ENCODE measurements at places on chromosomes 11 and 22.

DNA sequence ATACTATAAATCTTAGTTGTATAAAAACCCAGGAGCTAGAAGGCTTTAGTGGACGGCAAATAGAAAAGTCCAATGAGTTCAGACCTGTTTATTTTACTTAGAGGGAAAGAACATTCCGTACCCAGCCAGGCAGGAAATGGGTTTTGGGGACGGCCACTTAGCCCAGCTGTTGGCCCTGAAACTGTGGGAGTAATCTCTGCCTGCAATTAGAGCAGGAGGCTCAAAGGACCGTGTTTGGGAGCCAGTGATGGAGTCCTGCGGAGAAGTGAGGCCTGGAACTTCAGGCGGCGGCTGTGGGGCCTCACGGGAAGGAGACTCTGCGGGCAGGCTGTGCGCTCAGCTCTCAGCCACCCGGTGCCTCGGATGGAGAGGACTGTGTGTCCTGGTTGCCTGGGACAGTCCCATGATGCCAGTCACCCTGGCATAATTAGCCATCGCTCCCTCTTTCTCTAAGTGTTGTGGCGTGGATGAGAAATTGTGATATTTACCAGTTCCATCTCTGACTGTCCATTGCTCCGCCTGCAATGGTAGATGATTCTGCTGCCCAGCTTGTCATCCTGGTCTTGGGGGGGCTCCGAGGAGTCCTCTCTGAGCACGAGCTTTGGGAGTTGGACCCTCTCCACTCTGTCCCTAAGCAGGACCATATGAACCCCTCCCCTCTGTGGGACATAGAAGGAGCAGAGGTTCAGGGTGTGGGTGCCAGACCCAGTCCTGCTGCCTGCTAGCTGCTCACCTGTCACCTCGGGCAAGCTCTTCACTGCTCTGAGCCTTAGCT is 530.3 kb downstream of the TBC1D22A start:
- DNase-seq, result no peak

DNA sequence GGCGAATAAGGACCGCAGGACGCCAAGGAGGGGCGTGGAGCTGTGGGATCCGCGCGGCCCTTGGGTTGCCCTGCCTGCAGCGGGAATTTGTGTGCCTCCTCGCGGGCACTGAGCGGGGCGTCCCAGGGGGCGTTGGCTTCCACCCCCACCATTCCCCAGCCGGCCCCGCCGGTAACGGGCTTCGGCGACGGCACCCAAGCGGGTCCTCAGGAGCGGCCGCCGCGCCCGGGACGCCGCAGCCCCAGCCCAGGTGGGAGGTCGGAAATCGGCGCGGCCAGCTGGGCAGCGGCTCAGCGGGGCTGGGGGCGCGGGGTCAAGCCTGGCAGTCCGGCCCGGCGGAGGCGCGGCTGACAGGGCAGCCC is 320 bp downstream of the CLTCL1 start:
- DNase-seq, result no peak

DNA sequence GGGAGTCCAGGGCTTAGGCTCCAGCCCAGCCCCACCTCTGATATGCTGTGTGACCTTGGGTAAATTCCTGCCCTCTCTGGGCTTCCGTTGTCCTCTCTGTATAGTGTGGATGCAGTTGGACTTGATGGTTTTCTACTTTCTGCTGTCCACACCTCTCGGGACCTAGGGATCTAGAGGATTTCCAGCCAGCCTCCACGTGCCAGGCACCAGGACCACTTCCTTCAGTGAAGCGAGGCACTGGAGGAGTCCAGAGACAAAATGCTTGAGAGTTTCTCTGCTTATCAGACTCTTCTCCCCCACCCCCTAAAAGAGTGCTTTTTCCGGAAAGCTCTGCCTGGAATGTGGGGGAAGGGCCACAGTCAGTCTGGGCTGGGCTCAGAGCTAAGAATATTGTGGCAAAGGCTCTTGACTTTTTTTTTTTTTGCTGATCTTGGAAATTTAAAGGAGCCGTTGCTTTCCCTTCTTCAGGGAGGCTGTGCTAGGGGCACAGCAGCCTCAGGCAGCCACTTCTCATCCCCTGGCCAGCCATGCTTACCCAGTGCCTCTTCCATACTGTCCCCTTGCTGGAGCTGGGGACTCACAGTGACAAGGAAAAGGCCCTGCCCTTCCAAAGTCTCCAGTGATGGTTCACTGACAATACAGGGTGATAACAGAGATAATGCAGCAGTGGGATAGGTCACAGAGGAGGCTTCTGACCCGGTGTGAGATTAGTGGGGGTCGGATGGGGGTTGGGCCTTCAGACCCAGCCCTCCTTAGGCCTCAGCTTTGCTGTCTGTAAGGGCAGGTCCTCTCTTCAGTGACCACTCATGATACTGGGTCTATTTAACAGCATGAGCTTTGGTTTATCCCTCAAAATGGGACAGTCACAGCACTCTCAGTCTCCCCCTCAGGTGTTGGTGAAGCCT is 2.9 kb upstream of the SERPINH1 start:
- DNase-seq, result no peak

- no peak for DNase-seq
Observed at GRCh38 chr11:94799726-94800125, 31.6 kb downstream of the AMOTL1 start.

GRCh38 chr22:29156507-29156906 is 49.2 kb upstream of the EMID1 start:
- DNase-seq, result no peak

- no peak for DNase-seq
Observed at GRCh38 chr22:42078469-42079318, 806 bp upstream of the SMDT1 start.

DNA sequence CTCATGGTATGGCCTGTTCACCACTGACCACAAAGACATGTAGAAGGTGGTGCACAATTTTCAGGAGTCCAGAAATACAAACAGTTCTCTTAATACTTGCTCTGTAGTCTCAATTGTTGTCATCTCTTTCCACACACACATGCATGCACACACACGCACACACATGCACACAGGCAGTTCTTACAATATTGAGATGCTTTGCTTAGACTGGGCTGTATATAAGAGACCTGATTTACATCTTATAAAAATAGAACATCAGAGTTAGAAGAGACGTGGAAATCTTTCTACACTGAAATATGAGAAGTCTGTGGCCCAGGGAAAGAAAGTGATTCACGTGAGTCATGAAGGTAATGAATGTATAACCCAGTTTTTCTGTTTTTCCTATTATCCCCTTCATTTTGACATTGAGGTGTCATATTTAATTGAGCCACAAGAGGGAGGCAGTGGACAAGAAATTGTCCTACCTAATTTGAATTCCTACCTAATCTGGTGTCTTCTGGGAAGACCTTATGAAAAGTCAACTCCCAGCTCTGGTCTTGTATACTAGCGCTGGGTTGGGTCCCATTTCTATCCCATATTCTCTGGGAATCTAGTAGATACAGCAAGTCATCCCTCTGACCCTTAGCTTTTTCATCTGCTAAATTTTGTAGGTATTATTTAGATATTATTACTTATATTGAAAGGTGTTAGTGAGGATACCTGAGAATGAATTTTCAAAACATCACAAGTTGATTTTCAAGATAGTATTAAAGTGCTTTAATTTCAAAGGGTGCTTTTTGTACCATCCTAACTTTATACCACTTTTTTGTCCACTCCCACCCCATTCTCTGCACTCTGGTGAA is 14.9 kb upstream of the MS4A4A start:
- no peak for DNase-seq

GRCh38 chr11:95799546-95799945 is 9.2 kb downstream of the CEP57 start:
- no peak for DNase-seq

GRCh38 chr11:92329137-92329536 is 104.5 kb downstream of the FAT3 start:
- no peak for DNase-seq

GRCh38 chr11:79353706-79354105 is 87.1 kb downstream of the TENM4 start:
- no peak for DNase-seq

GRCh38 chr11:15161790-15162189 is 47.1 kb downstream of the INSC start:
- no peak for DNase-seq

DNA sequence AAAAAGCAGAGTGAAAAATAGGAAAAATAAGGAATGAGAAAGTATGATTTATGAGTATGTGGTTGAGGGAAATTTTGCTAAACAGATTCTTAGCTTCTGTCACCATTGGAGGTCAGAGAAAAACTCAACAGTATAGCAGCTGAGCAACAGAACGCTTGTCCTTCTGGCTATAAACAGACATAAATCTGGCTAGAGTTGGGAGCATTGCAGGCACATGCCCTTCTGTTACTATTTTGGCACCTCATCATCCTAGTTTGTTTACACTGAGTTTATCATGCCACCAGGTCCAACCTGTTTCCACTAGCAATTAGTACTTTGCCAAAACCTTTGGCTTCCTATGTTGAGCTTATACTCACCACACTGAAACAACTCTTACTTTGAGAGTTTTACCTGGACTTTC is 6.9 kb downstream of the UBE4A start:
- no peak for DNase-seq

GRCh38 chr11:36015799-36016198 is 71.9 kb downstream of the LDLRAD3 start:
- DNase-seq, result no peak

DNA sequence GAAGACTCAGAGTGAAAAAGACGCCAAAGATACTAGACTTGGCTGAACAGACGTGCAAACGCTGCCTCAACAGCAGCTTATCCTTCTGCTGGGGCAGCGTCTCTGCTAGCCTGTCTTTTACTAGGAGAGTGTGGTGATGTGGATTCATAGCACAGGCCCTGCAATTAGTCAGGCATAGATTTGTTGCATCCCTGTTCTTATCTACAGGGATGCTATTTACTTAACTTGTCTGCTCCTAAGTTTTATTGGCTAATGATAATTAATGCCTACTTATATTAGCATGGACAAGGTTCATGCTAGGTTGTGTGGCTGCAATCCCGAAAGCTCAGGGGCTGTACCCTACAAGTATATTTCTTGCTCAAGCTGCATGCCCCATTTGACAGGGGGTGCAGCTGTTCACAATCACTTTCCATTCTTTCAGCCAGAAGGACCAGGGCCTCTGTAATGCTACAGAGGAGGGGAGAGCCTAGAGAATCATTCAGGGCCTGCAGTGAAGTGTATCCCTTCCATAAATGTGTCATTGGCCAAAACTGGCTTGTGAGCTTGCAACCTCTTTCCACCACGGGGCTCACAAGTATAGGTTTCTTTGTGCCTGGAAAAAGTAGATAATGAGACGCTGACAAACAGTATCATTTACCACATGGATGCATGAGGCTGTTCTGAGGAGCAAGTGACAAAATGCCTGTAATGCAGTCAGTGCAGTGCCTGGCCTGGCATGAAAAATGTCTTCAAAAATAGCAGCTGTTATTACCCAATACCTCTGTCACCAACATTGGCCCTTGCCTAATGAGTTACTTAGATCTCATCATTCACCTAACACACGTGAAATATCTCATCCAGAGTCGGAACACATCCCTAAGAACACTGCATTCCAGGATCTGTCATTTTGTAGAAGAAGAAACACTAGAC is 685.8 kb upstream of the API5 start:
- DNase-seq, result no peak

- DNase-seq, result peak; percentile 28
Observed at GRCh38 chr22:25068707-25069106, 116.2 kb downstream of the KIAA1671 start.

GRCh38 chr11:96232132-96232531 is 110.9 kb downstream of the MAML2 start:
- no peak for DNase-seq

- DNase-seq, result no peak
Observed at GRCh38 chr11:132848336-132848735, 684.0 kb downstream of the OPCML start.

DNA sequence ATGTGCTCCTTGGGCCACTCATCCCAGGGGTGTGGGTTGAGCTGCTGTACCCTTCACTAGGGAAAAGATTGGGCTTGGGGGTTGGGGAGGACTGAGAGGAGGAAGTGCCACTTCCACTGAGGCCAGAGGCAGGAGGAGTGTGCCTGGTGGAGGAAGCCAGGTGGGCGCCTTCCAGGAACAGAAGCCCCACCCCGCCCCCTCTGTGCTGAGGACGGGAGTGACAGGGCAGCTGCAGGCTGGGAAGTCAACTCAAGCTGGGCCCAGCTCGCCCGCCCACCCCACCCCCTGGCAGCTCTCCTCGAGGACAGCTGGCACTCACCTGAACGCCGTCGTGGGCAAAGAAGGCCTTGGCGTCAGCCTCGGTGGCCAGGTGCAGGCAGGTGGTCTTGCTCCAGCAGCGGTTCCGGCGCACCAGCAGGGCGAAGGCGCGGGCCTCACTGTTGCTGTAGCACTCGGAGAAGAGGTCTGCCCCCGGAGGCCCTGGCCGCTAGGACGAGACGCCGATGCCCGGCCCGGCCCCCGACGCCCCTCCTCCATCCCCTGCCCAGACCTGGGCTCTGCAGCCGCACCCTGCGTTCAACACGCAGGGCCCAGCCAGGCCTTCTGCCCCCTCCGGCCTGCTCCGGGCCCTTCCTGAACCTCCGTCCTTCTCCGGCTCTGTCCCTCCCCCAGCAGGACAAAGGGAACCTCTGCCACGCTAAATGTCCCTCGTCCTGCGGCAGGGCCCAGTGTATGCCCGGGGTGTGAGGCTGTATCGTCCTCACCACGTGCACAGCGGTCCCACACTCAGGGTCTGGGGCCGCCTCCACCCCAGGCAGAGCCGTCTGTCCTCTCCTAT is 13.4 kb downstream of the TSSC4 start:
- no peak for DNase-seq

GRCh38 chr11:44823868-44824267 is 97.1 kb downstream of the TSPAN18 start:
- DNase-seq, result no peak

GRCh38 chr11:19576054-19576453 is 136.6 kb upstream of the NAV2 start:
- no peak for DNase-seq

- no peak for DNase-seq
Observed at GRCh38 chr11:83727251-83727650, 441.1 kb upstream of the CCDC90B start.

- no peak for DNase-seq
Observed at GRCh38 chr22:29510542-29510941, 30.5 kb downstream of the NEFH start.

DNA sequence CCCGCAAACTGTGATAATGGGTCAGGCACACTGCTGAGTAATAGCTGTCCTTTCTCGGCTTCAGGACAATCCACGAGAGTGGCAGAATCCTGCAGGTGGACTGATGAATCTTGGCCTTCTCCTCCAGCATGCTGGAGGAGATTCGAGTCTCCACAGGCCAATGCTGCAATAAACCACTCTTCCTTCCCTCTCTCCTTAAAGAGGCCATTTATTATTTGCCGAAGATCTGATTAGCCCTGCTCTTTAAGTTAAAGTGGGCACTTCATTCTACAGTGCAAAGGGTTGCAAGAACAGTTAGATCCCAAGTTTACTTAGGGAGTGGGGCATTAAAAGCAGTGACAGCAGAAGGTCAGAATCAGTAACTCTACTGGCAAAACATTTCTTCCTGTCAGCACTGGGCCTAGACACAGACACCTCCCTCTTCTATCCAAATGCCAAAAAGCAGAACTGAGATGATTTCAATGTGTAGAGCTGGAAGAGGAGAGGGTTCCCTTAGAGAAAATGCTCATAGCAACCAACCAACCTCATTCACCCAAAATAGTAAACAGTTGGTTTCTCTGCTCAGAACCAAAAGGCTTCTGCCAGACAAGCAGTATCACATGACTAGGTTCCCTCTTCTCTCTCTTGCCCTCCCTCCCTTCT is 121.7 kb downstream of the SGSM3 start:
- no peak for DNase-seq
